Activated naive CD8-positive, alpha-beta T cell treated with anti-CD3 and anti-CD28 coated beads for 36 hours (primary cell): ENCODE measurements at places on chromosomes 1 and 21.

GRCh38 chr21:41916888-41917433 lies 36.9 kb downstream of the C2CD2 start:
- no peak for DNase-seq

- no peak for DNase-seq
Observed at GRCh38 chr1:150221552-150221951, 14.4 kb downstream of the ANP32E start.

GRCh38 chr1:45615885-45616284 lies 8.0 kb downstream of the CCDC17 start:
- DNase-seq: no peak

DNA sequence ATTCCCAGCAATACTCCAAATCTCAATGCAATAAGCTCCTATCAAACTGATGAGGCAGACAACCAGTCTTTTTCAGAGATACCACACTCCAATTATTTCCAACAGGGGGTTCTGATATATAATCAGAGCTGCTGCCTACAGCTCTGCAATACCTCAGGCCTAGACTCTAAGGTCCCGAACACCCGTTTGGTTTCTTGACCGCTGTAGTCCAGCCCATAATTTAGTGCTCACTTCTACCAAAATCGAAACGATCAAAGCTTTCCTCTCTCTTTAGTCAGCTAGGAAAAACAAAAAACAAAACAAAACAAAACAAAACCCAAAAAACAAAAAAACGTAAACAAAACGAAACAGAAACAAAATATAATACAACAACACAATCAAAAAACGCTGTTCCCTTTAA lies 453.0 kb downstream of the NEGR1 start:
- DNase-seq: no peak

GRCh38 chr1:109397581-109398342 lies at the start of gene SORT1:
SORT1 (minus strand) TSS chr1:109397918; CDS start chr1:109397892, 26 bp downstream.
- DNase-seq: peak; percentile 85

GRCh38 chr1:119359730-119360129 lies 8.9 kb upstream of the HAO2 start:
- no peak for DNase-seq

DNA sequence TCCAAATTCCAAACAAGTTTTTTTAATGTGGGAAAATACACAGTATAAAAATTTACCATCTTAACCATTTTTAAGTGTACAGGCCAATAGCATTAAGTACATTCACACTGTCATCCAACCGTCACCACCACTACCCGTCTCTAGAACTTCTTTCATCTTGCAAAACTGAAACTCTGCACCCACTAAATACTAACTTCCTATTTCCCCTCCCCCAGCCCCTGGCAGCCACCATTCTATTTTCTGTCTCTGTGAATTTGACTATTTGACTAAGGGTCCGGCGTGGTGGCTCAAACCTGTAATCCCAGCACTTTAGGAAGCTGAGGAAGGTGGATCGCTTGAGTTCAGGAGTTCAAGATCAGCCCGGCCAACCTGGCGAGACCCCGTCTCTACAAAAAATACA lies 36.1 kb downstream of the CLSTN1 start:
- DNase-seq: peak; percentile 59

DNA sequence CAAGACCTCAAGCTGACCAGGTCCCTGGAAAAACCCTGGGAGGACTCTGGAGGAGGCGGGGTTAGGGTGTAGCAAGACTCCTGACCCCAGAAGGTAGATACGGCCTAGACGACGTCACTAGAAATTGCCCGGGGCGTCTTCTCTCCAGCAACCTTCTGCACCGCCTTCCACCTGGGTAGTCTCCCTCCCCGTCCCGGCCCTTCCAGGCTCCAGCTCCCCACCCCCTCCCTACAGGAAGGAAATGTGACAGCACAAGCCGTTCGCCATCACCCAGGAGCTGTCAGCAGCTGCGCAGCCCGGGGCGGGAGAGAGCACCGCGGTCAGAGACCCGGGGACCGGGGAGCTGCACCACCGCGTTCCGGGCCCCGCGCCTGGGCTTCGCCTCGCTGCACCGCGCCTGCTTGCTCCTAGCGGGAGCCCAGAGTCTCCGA lies 20.0 kb downstream of the SERTAD4 start:
- DNase-seq: peak; percentile 9

DNA sequence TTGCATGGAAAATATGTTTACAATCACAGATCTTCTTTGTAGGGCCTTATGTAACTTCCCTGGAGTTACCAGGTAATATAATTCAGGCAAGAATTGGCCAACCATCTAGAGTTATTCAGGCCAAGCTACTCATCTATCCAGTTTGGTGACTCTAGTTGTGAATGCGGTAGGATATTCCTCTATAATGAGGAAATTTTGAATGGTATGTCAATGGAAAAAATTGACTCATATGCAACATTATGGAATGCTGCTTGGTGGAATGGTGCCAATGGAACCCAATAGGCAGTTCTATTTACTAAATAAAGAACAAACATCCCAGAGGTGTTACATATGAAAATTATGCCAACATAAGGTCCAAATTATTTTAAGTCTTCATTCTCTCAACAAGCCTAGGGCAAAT lies 5.6 kb upstream of the TNFSF18 start:
- DNase-seq: no peak

DNA sequence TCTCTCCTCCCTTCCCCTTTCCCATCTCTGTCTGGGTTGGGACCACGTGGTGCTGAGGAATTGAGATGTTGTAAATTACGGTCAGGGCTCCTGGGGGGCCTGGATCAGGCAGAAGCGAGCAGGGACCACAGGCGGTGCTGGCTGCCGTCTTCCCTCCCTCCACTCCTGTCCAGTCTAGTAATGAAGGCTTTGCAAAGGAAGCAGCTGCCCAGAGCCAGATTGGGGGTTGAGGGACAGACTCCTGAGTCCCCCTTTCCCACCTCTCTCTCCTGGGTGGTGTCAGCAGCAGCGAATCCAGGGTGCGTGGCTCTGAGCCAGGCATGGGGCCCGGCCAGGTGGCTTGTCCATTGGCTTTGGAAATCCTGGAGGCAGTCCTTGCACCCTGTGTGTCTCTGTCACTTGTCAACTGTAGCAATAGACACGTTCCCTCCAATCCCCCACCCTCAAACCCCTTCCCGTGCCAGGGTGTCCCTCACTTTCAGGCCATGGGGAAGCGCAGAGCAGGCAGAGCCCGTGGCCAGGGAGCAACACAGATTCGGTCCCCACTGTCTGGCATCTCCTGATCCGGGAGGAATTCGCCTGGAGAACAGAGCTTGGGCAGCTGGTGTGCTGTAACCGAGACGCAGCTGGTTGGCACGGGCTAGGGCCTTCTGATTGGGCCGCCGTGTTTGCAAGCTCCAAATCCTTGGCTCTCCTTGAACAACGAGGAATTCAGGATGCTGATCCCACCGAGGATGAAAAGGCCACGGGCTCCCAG lies 64.8 kb upstream of the WNT4 start:
- DNase-seq: no peak

- no peak for DNase-seq
Observed at GRCh38 chr1:118926261-118926660, 61.9 kb downstream of the TBX15 start.

DNA sequence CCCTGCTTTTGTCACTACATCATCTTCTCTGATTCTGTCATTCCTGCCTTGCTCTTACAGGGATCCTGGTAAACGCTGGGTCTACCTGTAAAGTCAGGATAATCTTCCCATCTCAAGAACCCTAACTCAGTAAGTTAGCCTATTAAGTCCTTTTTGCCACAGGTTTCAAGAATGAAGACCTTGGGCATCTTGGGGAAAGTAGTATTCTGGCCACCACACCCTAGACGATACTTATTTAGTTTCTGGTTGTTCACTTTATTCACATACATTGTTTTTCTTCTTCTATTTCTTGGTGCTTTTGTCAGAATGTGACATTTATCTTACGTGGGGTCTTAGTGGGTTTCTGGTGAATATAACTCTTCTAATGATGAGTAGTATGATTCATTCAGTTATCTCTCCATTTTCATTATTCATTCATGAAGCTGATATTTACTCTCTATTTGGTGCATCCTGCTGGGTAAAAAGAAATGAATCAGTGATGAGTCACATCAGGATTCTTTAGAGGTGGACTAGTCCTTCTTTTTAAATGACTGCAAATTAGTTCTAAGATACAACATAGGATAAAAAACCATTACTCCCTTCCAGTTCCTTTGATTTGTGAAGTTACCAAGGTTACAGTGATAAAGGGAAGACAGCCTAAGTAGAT lies 514.4 kb upstream of the B3GALT2 start:
- no peak for DNase-seq

DNA sequence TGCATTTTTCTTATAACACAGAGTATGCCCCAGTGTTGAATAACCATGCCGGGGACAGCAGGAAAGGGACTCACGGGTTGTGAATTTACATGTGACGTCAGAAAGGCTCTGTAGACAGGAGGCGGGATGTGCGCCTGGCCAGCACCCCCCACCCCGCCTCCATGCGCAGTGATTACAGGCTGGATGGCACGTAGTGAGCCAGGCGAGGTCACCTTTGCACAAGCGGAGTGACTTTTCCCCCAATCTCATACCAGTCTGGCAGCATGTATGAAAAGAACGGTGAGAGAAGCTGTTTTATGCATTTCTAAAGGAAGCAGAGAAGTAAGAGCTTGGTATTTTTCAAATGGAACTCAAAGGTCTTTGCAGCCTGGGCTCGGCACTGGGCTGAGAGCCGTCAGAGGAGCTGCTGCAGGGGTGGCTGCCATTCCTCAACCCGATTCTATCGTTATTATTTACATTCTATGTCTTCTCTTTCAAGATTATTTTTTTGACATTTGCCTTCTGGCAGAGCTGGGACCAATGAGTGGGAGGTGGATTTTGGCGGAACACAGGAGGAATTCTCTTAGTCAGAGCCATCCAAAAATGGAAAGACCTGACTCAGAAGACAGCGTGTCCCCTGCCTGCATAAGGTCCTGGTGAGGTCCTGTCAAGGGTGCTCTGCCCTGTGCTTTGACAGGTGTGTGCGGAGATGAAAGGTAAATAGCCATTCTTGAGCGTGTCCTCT lies 115.6 kb upstream of the SLC45A1 start:
- DNase-seq: no peak

DNA sequence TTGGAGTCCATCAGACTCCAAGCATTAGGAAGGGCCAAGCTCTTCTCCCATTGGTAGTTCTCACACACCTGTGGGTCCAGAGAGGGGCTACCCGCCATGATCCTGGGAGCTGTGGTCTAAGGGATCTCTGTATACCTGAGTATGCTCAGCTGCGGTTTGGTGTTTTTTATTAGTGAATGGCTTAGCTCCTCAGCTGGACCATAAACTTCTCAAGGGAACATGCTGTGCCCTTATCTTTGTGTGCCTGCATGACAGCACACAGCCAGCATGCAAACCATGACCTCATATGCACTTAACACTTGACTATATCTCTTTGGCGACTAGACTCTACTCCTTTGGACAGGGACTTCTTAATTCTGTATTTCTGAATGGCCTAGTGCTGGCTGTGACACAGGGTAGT lies 94.5 kb downstream of the CD58 start:
- DNase-seq: no peak

- no peak for DNase-seq
Observed at GRCh38 chr1:175802407-175803123, 59.2 kb upstream of the TNR start.

GRCh38 chr1:1173793-1174415 lies at the start of gene TTLL10:
TTLL10 (plus strand) TSS chr1:1173880; CDS start chr1:1179216, 5,336 bp downstream.
- DNase-seq: peak; percentile 57

DNA sequence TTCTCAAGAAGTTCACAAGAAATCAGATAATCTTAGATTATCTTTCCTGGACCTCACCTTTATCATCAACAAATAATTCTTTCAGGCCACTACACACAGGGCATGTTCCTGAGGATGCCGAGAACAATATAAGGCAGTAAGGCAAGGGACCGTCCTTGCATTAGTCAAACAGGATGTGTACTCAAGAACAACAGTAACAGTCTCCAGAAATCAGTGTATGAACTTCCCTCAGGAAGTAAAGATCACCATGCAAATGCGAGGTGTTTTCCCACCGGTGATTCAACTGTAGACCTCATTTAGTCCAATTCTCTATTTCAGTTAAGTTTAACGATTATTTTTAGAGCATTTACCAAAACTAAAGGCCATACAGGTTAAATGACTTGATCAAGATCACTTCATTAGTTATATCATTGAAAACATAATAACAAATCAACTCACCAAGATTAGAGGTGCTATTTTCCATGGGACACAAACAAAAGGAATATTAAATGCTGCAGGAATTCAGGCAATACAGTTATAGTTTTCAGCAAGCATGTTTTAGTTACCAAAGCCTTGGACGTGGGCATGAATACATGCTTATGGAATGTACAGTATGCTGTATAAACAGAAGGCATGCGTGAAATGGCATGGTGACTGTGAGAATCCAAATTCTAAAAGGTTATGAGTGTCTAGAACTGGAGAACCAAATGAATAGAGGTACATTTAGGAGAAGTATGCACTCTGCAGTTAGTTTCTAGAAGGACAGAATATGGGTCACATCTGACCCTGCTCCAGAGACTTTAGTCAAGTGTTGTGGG lies 145.2 kb downstream of the TNR start:
- DNase-seq: no peak

GRCh38 chr1:90926971-90927370 lies 94.9 kb downstream of the ZNF644 start:
- no peak for DNase-seq

- DNase-seq: peak; percentile 25
Observed at GRCh38 chr21:38938343-38938742, 132.6 kb downstream of the ETS2 start.

DNA sequence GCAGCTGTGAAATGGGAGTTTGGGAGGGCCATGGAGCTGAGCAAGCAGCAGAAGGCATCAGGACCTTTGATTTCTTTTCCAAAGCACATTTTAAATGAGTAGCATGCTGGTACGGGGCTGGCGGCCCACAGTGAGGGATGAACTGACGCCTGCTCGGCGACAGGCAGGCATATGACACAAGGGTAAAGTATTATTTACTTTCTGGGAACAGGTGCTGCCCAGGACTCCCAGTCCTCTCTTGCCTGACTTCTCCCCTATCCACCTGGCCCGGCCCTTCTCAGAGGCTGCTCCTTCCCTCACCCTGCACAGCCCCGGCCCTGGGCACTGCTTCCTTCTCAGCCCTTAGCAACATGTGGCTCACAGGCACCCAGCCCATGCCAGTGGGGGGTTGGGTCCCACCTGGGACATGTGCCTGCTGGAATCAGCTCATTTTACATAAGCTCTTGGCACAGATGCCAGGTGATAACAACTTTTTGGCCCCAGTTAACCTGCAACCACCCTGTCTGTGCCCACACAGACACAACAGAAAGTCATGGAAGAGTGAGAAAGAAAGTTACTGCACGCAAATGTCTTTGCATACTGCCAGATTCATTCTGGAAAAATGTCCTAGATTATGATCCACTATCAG lies 112.3 kb upstream of the GADD45A start:
- DNase-seq: no peak

- no peak for DNase-seq
Observed at GRCh38 chr1:92291372-92291999, 7.3 kb downstream of the GLMN start.
